ENCODE measurements at places on chromosomes 1 and 21. TPM values are rescaled to one million over a fixed set of nuclear protein-coding genes. Genes with fewer than 3 reads are reported as not detected.
A peak's percentile ranks its signal among the peaks of the same experiment; 100 is the strongest.

Gene CGN
- total RNA-seq = not detected

Gene NHLH1
- not detected for total RNA-seq

Gene PRKAB2
- total RNA-seq = 50.8 TPM

Gene SH2D2A
- 0.74 TPM for total RNA-seq

- DNase-seq = no peak
Measured at GRCh38 chr1:18041102-18041501, 66.5 kb upstream of the IGSF21 start.

DNA sequence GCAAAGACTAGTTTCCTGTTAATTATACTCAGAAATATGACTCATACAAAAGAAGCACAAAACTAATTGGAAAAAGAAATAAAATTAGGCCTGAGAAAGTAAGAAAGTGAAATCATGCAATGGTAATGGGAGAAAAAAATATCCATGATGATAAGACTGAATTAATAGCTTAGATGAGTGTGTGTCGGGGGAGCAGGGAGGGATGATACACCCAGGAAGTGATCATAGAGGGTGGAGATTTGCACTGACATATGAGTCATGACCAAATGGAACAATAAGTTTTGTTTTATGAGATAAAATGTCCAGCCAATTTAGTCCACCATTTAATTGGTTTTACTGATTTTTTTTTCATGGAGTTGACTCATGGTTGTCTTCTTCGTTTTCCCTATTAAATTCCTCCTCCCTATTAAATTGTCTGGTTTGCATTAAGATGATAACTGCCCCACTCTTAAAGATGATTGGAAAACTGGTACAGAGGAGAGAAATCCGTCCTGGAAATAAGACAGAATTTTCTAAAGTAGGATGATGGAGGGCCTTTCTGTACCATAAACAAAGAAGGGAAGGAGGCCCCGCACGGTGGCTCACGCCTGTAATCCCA is 111.7 kb upstream of the KCNJ6 start:
- no peak for DNase-seq

- DNase-seq = no peak
Measured at GRCh38 chr1:90707363-90707710, 9.8 kb downstream of the BARHL2 start.

DNA sequence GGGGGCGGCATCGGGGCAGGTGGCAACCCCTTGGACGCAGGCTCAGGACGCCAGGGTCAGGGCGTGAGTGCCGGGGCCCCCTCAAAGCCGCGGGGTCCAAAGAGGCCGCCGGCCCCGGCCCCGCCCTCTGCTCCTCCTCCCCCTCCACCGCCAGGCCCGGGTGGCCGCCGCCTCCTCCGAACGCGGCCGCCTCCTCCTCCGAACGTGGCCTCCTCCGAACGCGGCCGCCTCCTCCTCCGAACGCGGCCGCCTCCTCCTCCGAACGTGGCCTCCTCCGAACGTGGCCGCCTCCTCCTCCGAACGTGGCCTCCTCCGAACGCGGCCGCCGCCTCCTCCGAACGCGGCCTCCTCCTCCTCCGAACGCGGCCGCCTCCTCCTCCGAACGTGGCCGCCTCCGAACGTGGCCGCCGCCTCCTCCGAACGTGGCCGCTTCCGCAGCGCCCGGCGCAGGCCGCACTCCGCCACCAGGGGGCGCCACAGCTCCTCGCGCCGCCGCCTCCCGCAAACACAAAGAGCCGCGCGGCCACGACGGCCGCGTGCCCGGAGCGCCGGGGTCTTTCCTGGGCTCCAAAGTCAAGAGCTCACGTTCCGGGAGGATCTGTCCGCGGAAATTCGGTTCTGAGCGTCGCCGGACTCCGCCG is 19.3 kb upstream of the SAMD11 start:
- peak; percentile 91 for DNase-seq

DNA sequence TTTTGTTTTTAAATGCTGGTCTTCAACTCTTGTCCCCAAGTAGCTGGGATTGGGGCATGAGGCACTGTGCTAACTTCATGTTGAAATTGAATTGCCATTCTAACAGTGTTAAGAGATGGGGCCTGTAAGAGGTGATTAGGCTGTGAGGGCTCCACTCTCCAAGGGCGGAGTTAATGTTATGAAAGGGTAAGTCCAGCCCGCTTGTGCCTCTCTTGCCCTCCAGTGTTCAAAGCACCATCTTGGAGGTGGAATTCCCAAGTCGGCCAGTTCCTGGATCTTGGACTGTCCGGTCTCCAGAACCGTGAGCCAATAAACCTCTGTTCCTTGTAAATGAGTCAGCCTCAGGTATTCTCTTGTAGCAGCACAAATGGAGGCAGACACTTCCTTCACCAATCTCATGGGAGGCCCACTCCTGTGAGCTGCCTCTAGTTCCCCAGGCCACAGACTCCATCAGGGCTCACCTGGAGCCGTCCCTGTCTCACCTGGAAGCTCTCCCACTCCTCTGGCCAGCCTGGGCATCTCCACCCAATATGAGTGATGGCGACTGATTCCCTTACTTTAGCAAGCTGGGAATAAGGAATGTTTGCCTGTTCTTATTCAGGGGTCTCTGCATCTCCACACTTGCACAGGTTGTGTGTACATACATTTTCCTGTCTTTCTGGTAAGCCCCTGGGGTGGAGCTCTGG is 15.5 kb downstream of the IBA57 start:
- no peak for DNase-seq
